ENCODE measurements at places on chromosomes 13 and 19.

- DNase-seq: no peak
Observed at GRCh38 chr13:66805657-66806056, 424.5 kb downstream of the PCDH9 start.

GRCh38 chr19:33024398-33024797, 40.3 kb downstream of the RHPN2 start:
- no peak for DNase-seq

DNA sequence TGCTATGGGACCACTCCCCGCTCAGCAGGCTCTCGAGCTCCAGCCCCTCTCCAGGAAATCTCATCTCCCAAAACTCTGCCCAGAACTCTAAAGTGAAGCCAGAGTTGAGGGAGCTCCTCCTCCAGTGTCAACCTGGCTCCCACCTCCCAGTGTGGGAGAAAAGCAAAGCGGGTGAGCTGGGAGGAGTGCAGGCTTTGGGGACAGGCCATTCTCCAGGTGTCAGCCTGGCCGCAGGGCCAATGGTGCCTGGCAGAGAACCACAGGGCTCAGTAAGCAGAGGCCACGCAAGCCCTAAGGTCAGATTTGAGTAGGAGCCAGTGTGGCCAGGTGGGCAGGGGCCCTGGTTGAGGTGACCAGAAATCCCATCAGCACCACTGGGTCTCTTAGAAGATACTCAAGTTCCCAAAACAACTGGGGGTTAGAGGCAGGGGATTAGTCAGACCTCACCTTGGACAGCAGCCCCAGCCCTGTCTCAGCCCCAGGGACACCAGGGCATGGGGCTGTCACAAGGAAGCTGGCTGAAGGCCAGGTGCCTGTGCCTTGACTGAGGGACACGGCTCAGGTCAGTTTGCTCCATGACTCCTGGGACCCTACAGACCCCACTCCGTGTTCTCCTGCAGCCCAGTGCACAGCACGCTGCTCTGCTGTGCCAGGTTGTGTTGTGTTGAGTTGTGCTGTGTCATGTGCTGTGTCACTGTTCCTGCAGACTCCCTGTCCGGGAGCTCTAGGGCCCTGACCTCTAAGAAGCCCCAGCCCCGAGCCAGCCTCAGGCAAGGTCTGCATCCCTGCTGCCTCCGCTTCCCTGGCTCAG, 2.8 kb upstream of the ZNF181 start:
- DNase-seq: no peak

DNA sequence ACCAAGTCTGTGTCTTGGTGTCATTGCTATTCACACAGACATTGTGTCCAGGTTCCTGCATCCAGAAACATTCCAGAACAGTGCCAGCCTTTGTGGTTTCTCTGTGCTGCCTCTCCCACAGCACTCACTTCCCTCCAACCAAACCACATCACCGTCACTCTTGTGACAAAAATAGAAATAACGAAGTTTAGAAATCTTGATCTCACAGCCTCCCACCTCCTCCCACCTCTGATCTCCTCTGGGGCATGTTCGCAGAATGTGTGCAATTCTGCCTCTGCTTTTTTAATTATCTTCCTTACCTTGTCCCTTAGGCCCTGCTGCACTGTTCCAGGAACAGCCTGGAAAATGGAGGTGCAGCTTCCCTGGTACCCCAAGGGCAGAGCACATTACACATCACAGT, 8.7 kb upstream of the SERPINE3 start:
- no peak for DNase-seq

Data from stimulated activated CD8-positive, alpha-beta memory T cell treated with anti-CD3 and anti-CD28 coated beads, Interleukin-4, amount 100 ng/mL, for 4 hours (primary cell).